ENCODE measurements at places on chromosomes 5 and 9. TPM values are rescaled to one million over a fixed set of nuclear protein-coding genes. Genes with fewer than 3 reads are reported as not detected.

GRCh38 chr9:113886026-113886369, 9.9 kb downstream of the ZNF618 start:
- peak; percentile 24 for DNase-seq

- DNase-seq = no peak
Observed at GRCh38 chr5:31465291-31465690, 66.6 kb downstream of the DROSHA start.

Gene PTGR1
- total RNA-seq = 66.2 TPM

- peak; percentile 62 for DNase-seq
Observed at GRCh38 chr5:177111720-177112394, 21.7 kb upstream of the NSD1 start.

Gene FBP2
- total RNA-seq = not detected

- no peak for DNase-seq
Observed at GRCh38 chr5:83564069-83564749, 92.7 kb downstream of the VCAN start.

Gene CHD1
- 27.0 TPM for total RNA-seq

DNA sequence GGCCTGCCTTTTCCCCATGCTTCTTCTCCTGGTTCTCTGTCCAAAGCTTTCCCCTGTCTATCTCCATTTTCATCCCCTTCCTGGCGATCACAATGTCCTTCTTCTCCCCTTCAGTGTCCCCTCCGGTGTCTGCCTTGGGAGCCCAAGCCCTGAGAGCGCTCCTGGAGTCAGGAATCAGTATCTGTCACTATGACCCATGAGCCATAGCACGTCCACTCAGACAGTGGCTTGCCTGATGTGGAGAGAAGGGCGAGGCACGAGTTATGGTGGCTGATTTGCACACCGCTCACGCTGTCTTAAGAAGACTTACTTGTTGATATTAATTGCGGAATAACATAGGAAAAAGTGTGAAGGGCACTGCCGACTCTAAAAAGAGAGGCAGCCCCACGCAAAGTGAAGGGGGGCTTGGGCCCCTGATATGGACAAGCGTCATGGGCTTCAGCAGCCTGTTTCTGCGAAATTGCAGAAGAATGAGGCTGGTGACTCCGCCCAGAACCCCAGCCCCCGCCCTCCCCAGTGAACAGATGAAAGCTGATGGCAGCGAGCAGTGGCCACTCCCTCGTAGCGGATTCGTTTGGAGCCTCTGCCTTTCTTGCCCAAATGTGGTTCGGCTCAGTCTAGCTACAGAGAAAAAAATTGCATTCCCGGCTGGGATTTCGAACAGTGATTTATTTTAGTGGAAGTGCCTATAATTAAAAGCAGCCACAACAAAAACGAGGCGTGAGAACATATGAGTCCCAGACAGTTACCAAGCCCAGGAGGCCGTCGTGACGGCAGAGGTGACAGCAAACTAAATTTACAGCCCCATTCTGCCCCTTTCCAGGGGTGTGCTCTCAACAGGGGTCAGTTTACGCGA, 149.8 kb downstream of the ICE1 start:
- peak; percentile 28 for DNase-seq

Gene ARL14EPL
- total RNA-seq = not detected

GRCh38 chr9:20242510-20243189, 379.6 kb downstream of the MLLT3 start:
- DNase-seq = no peak

GRCh38 chr5:55027595-55027994, 3.5 kb downstream of the GZMK start:
- DNase-seq = no peak

GRCh38 chr5:1551426-1552301, 27.9 kb upstream of the LPCAT1 start:
- no peak for DNase-seq

DNA sequence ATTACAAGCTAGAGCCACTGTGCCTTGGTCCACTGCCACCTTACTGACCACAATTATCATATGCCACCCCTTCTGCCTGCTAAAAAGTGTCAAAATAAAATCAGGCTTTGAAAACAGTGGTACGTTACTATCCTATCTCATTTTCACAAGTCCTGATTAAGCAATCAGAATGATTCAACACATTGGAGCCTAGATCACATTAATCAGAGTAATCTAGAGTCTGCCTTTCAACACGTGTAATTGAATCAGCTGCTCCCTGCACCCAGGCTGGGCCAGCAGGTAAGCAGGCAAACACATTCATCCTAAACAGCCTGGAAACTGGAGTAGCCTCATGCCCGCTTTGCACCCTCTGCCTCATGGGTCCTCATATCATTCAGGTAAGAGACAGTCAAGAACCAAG, 186.2 kb downstream of the DCP2 start:
- DNase-seq = no peak

GRCh38 chr5:39876146-39876545, 451.4 kb upstream of the DAB2 start:
- no peak for DNase-seq

DNA sequence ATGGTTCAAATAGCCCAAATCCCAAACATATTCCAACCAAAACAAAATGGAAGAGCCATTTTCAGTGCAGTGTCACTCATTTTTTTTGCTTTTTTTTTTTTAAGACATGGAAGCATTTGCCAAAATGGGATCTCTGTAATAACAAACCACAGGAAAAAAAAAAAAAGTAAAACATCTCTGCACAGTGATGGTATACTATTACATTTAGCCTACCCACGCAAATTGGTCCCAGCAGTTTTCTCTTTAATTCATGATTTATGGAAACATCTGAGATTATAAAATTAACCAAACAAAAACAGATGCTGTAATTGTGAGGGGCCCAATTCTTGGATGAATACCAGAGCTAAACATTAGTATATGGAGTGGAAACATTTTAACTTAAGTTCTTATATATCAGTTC, 566.6 kb downstream of the ZNF608 start:
- DNase-seq = no peak

DNA sequence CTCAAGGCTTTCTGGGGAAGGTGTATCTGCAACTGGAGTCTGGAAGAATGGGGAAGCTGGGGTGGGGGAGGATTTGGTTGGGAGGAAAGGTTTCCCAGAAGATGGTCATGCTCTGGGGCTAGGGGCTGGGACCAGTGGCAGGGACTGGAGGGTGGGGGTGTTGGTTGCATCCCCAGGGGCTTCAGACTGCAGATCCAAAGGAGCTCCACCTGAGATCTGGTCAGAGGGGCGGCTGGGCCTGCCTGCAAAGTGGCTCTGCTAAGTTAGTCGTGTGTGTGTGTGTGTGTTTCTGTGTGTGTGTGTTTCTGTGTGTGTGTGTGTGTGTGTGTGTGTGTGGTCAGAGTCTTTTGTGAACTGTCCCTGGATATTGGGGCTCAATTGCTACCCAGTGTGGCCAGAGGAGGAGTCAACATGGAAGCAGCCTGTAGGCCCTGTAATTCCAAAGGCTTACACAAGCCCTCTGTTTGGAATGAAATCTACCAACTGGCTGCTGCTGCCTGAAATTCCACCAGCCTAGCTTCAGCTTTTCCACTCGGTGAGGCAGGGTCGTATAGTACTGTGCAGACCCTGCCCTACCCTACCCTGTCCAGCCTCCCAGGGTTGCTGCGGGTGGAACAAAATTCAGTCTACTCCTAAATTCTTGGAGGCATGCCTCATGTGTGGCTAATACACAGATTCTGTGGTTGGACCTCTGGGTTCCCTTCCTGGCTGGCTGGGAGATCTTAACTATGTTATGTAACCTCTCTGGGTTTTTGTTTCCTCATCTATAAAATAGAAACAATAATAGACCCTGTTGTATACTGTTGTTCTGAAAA, 12.5 kb upstream of the SYNPO start:
- no peak for DNase-seq

DNA sequence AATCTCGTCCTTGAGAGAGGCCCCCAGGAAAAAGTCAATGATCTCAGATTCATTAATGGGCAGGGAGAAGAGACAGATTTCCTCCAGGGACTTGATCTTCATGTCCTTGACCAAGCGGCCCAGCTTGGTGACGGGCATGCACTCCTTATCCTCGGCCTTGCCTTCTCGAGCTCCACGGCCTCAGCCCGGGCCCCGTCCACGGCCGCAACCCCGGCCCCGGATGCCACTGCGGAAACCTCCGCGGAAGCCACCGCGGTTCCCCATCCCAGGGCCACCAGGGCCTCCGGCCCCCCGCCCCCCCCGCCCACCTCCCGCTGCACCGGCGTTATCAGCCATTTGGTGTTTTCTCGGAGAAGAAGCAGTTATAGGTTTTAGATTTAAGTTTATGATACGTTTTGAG, 18.3 kb downstream of the INVS start:
- DNase-seq = no peak

GRCh38 chr5:96703384-96703920, 41.3 kb downstream of the CAST start:
- DNase-seq = no peak

DNA sequence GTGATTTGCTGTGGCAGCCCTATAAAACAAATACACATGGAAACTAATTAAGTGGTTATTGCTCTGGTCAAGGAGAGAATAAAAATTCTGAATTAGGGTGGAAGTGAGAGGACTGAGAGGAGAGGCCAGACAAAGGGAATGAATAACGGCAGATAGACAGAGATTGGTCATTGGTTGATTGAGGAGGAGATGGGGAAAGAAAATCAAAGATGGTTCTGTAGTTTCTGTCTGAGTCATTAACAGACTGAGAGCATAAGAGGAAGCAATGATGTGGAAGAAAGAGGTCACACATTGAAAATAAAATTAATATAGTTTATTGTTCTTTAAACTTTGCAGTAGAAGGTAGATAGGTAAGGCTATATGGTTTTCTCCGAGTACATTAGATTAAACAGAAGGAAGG, 469.8 kb downstream of the ACTL7B start:
- no peak for DNase-seq

- DNase-seq = peak; percentile 15
Observed at GRCh38 chr9:94084314-94084713, at the start of gene PTPDC1. Gene PTPDC1 (plus strand): TSS chr9:94084464. CDS start chr9:94084531, 67 bp downstream.

- DNase-seq = peak; percentile 97
Observed at GRCh38 chr5:172443441-172444109, 10.8 kb downstream of the SH3PXD2B start.

DNA sequence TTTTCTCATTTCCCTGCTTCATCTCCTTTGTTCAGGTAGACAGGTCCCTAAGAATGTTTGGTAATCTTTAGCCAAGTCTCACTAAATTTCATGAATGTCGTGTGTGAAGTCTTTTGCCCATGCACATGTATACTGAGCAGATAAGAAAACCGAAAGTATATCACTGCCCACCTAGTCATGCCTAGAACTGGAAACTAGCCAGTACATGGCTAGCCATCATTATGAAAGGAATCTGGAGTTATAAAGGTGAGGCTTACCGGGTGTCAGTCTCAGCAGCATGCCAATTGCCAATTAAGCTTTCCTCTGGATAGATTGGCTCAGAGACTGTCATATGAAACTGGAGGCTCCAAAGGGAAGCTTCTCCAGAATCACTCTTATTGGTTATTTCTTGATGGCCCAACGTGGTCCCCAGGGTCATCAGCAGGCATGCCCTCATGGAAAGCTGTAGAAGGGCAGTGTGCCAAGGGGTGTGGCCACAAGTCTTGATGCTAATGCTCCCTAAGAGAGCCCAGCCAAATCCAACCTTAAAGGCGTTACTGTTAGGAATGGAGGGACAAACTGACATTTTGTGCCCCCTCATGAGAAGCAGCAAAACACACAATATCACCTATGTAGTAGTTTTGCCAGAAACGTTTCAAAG, 307.3 kb upstream of the PIK3R1 start:
- no peak for DNase-seq

DNA sequence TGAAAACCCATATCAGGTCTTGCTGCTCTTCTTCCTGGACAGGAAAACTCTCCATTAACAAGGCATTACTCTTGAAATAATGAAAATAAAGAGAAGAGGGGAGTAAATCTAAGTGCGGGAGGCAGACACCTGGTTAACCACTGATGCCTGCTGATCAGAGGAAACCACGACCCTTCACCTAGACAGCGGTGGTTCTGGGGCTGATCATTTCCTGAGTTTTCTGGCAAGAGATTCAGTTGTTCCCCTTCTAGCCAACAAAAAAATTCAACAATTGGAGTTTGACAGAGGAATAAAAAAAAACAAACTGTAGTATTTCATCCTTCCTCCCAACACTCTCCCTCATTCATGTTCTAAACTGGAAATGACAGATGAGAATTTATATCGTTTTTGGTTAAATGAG, 3.0 kb downstream of the RLN2 start:
- no peak for DNase-seq

GRCh38 chr5:58107704-58108103, 352.2 kb downstream of the PLK2 start:
- no peak for DNase-seq

- DNase-seq = peak; percentile 21
Observed at GRCh38 chr5:72634444-72634843, 127.2 kb upstream of the ZNF366 start.

DNA sequence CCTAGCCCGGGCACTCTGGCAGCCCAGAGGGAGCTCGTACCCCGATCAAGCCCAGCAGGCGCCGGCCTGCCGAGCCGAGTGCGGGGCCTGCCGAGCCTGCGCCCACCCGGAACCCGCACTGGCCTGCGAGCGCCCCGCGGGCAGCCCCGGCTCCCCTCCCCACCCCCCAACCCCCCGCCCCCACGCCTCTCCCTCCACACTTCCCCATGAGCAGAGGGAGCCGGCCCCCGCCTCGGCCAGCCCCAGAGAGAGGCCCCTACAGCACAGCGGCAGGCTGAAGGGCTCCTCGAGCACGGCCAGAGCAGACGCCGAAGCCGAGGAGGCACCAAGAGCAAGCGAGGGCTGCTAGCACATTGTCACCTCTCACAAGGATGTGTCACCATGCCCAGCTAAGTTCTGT, 36.2 kb upstream of the CCDC180 start:
- DNase-seq = no peak

Gene RXRA
- total RNA-seq = 40.5 TPM

Gene LCN6
- total RNA-seq = not detected

- DNase-seq = peak; percentile 70
Observed at GRCh38 chr9:447230-448025, 232.8 kb downstream of the DOCK8 start.

Gene CRHBP
- total RNA-seq = not detected

GRCh38 chr5:116529615-116530014, 45.0 kb downstream of the SEMA6A start:
- DNase-seq = no peak

Gene ENTPD2
- not detected for total RNA-seq

Measured in MG63 (cell line).